ENCODE measurements at places on chromosomes 12 and 14.
A peak's percentile ranks its signal among the peaks of the same experiment; 100 is the strongest.

DNA sequence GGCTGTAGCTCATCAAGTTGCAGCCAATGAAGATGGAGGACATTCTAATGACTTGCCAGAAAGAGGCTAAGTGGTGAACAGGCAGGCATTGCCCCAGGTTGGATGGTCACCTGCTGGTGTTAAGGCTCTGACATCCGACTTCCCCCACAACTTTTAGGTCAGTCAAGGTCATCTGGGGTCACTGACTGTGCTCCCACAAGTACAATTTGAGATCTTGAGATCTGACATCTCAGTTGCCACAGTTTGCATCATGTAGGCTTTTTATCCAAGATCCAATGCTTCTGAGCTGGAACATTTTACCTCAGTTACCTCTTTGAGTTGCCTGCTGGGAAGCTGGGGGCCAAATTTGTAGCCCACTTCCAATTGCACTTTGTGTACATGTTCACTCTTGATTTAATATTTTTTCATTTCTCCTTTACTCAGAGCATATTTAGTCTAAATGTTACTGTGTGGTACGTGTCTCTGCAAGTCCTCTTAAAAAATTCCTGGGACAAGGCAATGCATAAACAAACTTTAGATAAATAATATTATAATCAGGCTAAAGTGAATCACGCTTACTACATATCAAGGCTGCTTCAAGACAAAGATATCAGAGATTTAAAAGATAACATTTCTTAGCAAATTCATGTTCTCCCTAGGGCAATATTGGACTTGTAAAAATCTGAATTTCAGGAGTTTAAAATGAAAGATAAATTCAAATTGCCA, 61.4 kb downstream of the SEL1L start:
- no peak for DNase-seq

DNA sequence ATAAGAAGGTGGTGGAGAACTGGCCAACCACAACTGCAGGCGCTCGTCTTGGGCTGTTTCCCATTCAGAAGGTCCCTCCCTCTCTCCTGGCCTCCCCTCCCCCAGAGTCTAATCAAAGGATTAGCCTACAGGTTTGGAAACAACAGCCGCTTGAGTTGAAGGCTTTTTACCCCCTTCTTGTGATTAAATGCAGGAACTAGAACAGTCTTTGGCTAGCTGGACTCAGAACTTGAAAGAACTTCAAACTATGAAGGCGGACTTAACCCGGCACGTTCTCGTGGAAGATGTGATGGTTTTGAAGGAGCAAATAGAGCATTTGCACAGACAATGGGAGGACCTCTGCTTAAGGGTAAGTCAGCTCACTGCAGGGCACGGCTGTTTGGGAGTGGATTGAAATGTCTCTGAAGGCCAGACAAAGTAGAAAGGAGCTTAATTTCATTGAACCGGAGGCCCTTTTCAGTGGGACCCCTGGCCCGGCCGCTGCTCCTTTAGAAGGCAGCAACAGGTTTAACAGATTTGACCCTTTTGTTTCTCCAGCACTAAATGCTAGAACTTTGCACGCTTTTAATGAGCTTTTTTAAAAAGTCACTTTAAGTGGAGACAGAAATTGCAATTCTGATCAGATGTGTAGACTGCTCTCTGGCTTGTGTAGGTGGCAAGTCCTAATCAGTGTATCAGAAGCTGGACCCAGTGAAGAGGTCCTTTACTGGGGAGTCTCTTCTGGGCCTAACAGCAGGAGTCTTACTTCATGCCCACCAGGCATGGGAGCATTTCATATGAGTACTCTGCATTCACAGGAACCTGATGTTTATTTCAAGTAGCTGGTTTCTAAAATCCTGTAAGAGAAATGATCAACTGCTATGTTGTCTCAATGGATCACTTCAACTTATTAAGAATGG, 107.7 kb downstream of the ESR2 start:
- DNase-seq = no peak

GRCh38 chr12:71759941-71760340, 5.3 kb downstream of the RAB21 start:
- no peak for DNase-seq

- DNase-seq = no peak
Measured at GRCh38 chr12:124928095-124928911, 13.9 kb upstream of the UBC start.

DNA sequence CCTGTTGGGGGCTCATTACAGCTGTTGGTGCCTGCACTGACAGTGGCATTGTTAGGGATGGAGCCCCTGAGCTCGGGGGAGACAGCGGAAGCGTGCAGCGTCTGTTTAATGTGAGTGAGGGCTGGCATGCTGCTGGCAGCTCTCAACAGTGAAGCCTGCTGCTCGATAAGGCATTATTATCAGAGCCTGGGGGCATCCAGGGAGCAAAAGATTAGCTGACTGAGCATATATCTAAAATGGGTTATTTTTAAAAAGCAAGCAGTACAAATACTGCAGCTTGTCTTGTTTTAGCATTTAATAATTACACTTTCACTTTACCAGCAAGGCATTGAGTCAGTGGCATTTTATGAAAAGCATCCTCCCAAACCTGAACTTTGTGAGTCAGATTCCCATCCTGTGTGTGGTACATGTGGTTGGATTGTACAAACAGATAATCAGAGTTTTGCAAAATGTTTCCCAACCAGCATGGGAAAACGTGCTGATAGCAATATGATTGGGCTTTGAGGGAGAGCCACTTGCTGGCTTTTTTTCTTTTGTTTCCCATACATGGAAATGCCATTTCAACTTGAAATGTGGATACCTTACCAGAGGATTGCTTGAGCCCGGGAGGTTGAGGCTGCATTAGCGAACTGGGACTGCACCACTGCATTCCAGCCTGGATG, 150.8 kb downstream of the PRKCH start:
- DNase-seq = peak; percentile 51

DNA sequence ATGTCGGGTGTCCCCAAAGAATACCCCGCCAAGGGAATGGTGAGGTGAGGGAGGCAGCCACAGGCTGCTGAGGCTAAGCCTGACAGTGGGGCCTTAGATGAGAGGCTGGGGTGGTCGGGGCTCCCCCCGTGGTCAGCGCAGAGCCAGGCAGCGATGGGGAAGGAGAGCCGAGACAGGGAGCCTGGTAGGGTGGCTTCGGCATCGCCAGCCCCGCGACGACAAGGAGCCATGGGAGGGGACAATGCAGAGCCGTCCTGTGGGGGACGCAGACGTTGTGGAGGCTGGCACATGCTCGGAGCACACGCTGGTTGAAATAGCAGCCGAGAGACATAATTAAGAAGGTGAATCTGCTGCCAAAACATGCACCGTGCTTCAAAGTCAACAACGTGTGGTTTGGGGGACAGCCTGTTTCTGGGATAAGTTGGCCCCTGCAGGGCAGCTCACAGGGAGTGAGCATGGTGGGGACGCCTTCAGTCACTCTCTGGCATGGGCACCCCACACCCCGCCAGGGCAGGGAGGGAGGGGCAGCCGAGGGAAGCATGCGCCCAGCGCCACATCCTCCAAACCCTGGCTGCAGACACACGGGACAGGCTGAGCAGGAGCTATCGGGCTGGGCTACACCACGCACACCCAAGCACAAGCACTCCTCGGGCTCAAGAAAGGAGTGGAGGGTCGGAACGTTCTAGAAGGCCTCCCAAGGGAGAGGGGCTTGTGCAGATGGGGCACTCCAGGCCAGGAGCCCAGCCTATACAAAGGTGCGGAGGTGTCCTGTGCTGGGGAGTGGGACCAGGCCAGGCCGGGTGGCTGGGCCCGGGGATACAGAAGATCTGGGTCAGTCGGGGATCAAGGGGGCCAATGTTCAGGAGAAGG, 66.6 kb upstream of the C14orf180 start:
- DNase-seq = no peak

DNA sequence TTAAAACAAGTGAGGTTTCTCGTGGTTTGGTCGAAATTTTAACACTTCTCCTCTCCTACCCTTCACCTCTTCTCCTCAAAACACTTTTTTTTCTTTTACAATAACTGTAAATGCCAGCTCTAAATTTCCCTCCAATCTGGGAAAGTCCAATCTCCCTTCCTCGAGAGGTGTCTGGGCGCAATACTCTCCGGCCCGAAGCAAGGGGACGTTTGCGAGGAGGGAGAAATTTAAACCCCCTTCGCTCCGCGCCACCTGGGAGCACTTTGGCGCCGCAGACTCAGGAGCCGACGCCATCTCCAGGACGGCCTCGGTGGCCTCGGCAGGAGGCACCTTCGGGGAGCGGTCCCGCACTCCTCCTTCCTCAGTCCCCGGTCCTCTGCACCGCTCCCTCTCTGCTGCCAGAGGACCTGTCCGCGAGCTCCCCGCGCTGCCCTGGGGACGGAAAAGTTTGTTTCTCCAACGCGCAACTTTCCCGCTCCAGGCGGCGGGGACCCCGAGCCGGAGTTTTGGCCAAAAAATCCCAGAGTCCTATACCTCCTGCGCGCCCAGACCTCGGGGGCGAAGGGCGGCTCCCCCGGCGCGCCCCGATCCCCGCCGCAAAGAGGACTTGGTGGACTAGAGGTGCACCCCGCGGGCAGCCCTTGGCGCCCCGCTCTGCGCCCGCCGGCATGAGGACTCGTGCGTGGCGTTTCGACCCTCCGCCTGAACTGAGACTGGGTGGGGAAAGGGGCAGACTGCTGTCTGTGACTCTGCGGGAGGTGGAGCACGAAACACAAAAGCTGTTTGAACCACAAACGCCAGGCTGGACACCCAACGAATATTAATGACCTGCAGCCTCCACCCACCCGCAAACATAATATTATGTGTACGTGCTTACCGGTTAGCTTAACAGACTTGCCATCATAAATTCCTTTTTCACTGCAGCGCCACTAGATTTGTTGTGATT, 95.2 kb upstream of the HMGA2 start:
- no peak for DNase-seq

DNA sequence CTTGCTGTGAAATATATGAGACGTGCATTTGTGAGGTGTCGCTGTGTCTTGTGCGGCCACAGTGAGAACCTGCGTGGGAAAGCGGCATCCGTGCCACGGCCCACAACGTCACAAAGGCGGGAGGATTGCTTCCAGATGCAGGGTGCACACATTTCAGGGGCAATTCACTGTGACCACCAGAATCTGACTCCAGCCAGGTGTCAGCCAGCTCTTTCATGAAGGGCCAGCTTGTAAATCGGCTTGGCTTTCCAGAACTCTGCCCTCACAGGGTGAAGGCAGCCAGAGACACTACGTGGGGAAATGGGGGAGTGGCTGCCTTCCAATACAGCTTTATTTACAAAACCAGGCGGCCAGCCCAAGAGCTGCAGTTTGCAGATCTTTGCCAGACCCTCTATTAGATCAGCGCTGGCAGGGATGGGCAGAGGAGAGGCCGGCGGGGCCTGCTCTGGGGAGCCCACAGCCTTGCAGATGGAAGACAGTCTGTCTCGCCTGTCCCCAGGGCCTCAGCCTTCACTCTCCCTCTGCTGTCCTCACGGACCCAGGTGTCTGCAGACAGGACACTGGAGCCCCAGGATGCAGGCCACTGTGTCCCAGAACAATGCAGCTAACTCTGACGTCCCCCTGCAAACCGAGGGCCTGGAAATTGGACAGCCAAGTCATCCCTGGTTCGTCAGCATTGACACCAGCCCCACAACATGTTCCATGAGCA, 53.5 kb downstream of the ADGRD1 start:
- no peak for DNase-seq

DNA sequence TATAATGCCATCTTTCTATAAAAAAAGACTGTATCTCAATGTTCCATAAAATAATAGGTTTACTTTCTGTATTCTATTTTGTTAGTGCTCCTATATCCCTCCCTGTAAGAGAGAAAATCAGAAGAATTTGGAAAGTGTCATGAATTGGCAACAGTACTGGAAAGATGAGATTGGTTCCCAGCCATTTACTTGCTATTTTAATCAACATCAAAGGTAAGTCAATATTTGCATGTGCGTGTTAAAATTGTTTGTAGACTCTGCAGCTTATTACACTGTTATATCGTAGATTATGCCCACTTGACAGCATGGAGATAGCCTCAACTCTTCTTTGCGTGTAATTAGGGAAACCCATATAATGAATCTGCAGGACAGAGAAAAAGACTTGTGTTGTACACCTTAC, 34.0 kb downstream of the KCNMB4 start:
- DNase-seq = no peak

GRCh38 chr14:20472536-20473169, 3.4 kb downstream of the PNP start:
- no peak for DNase-seq

DNA sequence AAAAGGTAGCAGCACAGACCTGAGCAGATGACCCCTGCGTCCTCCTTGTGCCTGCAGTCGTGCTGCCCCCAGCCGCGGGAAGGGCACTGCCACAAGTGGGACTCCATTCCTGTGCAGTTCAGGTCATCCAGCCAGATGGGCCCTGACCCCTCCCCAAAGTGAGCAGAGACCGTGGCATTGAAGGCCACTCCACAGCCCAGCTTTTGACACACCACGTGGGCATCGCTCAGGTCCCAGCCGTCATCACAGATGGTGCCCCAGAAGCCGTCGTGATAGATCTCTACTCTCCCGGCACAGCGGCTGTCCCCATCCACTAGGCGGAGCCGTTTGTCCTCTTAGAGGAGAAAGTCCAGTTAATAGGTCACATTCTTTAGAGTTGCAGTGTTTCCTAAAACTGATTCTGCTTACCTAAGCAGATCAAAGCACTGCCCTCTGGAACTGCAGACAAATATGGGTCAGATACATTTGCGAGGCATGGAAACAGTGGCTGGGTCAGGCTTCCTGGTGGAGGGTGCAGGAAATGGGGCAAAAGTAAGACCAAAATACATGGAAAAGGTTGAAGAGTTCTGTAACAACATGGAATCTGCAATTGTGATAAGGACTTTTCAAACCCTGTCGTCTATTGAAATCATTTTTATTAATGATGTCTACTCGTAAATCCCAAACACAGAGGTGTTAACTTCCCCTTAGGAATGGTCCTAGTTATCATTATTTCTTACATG, 69.4 kb downstream of the CD163L1 start:
- DNase-seq = peak; percentile 8

DNA sequence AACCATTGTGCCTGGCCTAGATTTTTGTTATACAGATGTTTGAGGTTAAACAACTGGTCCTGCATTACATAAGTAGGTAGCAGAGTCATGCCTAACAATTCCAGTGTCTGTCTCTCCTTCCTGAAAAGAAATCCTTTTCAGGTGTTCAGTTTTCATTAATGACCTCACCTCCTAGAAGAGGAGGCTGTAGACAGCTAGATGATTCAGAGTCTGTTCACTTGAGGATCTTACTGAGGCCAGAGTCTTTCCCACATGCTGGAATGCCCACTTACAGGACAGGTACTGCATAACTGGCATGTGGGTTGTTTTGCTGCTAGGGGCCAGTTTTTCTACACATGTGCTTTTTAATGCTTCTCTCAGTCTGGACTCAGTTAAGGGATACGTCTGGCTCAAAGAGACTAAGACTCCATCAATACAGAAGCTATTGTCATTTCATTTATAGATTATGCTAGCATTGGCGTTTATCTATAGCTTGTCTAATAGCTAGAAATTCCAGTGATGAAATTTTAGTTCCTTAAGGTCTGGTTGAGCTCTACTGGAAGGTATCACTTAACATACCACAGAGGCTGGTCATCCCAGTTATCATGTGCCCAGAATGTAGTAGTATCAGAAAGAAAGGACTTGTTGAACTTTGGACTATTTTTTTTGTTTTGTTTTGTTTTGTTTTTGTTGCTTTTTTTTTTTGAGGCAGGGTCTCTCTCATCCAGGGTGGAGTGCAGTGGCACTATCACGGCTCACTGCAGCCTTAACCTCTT, 206.4 kb downstream of the ERC1 start:
- DNase-seq = no peak

Measured in foreskin melanocyte (primary cell).